ENCODE measurements at places on chromosomes 11 and 22.
A peak's percentile ranks its signal among the peaks of the same experiment; 100 is the strongest.

GRCh38 chr11:130520271-130520671, 71.8 kb downstream of the ADAMTS15 start:
- no peak for DNase-seq

DNA sequence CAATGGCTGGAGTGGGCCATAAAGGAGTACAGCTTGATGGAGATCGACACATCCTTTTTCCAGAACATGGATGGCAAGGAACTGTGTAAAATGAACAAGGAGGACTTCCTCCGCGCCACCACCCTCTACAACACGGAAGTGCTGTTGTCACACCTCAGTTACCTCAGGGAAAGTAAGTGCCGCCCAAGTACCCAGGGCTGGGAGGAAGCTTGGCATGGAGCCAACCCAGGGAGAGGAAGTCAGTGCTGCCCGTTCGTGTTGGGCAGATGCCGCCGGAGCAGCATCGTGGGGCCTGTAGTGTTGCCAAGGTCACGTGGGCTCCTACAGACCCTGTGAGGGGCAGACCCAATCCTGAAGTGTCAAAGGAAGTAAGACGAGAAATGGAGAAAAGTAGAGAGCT, 78.9 kb downstream of the FLI1 start:
- peak; percentile 45 for DNase-seq

DNA sequence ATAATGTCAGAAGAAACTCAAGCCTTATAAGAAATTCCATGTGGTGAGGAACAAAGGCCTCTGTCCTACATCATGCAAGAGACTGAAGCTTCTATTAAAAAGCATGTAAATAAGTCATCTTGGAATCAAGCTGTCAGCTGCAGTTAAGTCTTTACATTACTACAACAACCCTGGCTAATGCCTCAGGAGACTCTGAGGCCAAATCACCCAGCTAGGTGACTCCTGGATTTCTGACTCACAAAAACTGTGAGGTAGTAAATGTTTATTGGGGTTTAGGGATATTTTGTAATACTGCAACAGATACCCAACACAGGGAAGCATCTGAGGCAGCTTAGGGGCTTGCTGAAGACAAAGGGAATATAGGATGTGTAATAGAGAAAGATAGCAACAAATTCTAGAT, 89.6 kb downstream of the C11orf87 start:
- no peak for DNase-seq

DNA sequence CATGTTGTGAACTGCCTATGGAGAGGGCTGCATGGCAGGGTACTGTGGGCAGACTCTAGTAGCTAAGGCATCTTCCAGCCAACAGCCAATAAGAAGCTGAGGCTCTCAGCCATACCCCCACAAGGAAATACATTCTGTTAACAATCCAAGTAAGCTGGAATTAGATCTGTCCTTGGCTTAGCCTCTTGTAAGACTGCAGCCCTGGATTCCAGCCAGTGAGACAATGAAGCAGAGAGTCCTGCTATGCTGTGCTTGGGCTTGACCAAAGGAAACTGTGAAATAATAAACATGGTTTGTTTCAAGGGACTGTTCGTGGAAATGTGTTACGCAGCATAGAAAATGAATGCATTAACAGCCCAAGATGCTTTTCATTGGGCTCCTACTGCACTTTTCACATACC, 1097.4 kb upstream of the CCDC90B start:
- no peak for DNase-seq

- DNase-seq: no peak
Observed at GRCh38 chr11:64358907-64359711, at the start of gene RPS6KA4. RPS6KA4 (plus strand) TSS chr11:64359162; CDS start chr11:64359236, 74 bp downstream.

DNA sequence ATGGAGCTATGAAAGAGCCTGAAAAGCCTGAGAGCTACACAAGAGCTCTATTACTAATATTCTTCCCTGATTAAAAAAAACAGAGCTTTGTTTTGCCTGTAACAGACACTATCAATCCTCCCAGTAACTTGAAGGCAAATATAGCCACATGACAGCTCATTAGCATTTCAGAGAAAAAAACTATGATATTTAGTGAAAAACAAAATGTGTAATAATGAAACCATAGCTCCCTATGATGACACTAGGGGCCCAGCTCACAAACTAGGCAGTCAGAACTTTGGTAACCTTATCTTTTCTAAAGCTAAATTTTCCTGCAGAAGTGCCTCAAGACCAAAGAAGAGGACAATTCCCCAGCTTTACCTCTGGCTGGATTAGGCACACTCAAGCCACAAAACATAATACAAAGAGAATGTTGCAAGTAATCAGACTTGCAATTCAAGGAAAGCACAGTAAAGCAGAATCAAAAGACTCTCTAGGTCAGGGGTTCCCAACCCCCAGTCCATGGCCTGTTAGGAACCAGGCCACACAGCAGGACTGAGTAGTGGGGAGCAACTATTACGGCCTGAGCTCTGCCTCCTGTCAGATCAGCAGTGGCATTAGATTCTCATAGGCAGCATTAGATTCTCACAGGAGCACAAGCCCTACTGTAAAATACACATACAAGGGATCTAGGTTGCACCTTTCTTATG, 53.3 kb downstream of the MRTFA start:
- no peak for DNase-seq

- no peak for DNase-seq
Observed at GRCh38 chr11:93464927-93465540, 78.2 kb downstream of the SMCO4 start.

DNA sequence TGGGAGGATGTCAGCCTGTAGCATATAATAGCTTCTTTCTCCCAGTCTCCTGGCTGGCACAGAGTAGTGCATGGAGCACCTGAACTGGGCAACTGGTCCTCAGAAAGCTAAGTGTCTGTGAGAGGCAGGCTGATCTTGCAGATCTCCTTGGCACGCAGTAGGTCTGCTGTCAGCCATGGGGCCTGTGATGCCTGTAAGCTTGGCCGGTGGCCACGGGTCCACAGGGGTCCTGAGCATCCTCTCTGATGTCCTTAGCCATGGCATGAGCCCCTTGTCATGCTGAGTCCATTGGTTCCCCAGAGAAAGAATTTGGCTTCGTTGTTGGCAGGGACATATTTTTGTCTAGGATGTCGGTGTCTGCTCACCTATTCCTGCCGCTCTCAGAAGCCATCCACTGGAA, 25.0 kb downstream of the AMPD3 start:
- no peak for DNase-seq
